Uterus (tissue), 4 donors: ENCODE measurements at places on chromosomes 3 and 15.
A peak's percentile ranks its signal among the peaks of the same experiment; 100 is the strongest.

- DNase-seq, result no peak
Observed at GRCh38 chr3:66885326-66886000, 112.6 kb upstream of the KBTBD8 start.

- DNase-seq, result peak; percentile 88
Observed at GRCh38 chr3:27368831-27369607, at the start of gene NEK10. Gene NEK10 (minus strand): TSS chr3:27369383. CDS start chr3:27352882, 16,501 bp downstream.

GRCh38 chr15:52749258-52749657, 40.9 kb downstream of the ONECUT1 start:
- no peak for DNase-seq

DNA sequence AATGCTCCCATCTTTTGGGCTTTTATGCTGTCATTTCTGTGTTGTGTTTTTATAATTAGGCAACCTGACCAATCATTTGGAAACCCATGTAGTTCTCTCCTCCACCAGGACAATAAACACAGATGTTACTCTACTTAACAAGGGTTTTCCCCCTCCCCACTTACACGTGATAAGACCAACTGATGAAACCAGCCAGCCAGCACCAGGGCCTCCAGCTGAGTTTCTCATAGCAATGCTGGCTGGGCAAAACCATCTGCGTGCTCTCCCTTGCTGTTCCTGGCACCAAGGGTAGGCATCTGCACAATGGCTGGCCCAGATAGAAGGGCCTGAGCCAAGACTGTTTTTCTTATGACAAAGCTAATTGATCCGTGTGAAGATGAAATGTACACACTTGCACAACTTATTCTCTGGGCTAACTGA, 310.4 kb downstream of the PLCL2 start:
- DNase-seq, result no peak

- no peak for DNase-seq
Observed at GRCh38 chr15:81724536-81724935, 321.3 kb downstream of the MEX3B start.

- DNase-seq, result no peak
Observed at GRCh38 chr3:153041181-153041580, 120.8 kb upstream of the RAP2B start.

- no peak for DNase-seq
Observed at GRCh38 chr15:34682674-34683073, 72.1 kb downstream of the GJD2 start.

DNA sequence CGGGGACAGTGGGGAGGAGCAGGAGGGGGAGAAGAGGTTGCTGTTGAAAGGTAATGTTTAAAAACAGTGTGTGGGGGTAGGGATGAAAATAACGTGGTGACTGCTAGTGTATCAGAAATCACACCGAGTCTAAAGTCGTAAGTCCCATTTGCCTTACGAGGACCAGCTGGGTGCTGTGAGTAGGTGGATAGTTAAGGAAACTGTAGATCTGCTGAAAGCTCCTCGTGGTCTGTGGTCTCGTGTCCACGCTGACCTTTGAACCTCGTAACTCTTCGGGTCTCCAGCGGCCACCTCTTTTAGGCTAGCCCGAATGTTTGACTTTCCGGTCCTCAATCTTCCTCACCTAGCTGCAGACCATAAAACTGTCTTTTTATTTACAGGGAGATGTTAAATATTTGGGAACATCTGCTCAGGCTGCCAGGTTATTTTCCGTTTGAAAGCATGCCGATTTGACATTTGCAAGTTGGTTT, 29.3 kb upstream of the ST3GAL6 start:
- DNase-seq, result no peak

GRCh38 chr3:14899993-14900618, 47.3 kb upstream of the NR2C2 start:
- no peak for DNase-seq

DNA sequence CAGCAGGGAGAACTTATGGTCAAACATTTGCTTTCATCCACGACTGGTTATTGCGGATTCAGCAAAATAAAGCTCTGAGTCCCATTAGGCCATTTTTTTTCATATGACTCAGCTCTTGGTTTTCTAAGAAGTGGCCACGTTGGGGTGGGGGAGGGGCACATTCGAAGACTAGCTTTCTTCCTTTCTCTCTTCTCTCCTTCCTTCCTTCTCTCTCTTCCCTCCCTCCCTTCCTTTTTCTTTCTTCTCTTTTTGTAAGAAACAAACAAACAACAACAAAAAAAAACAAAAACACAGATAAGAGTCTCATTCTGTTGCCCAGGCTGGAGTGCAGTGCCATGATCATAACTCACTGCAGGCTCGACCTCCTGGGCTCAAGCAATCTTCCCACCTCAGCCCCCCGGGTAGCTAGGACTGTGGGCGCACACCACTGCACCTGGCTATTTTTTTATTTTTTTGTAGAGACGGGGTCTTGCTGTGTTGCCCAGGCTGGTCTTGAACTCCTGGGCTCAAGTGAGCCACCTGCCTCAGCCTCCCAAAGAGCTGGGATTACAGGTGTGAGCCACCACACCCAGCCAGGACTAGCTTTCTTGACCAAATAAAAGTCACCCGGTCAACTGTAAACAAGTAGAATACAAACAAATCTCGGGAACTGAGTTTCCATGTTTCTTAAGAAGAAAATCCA, 41.6 kb downstream of the ABCC5 start:
- no peak for DNase-seq

DNA sequence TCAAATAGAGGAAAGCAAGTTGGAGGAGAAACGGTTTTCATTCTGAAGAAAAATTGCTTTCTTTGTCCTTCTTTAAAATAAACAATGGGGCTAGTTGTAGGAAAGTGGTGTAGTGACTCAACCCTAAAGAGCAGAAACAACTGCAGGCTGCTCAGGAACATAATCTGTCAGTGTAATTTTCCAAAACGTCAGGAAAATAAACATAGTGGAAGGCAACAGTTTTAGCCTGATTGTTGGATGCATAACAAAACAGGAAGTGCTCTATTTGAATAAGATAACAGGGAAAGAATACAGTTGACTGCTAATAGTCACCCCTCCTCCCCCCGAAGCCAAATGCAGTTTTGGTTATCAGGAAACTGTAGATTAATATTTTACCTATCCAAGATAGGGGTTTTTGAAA, 167.6 kb downstream of the ECT2 start:
- no peak for DNase-seq

GRCh38 chr3:147925272-147925671, 516.1 kb downstream of the ZIC1 start:
- DNase-seq, result no peak

DNA sequence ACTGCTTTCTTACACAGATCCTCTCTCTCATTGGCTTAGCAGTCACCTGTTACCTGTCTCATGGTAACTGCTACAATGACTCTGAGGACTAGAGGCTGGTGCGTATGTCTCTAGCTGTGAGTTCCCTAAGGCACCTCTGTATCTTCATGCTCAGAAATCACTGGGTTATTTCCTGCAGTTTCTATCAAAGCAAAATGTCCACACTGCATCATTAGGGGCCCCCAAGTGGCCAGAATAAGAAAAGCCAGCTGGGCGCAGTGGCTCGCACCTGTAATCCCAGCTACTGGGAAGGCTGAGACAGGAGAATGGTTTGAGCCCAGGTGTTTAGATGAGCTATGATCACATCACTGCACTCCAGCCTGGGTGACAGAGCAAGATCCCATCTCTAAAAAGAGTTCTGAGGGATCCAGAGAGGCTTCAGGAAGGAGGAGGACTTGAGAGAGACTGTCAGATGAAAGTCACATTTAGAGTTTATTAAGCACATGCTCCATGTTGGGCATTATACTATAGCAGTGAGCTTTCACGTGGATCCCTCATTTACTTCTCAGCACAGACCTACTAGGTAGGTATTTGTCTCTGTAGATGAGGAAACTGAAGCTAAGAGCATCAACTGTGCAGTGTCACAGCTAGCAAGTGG, 2.3 kb upstream of the VPS18 start:
- DNase-seq, result no peak

GRCh38 chr3:43855674-43856299, 165.0 kb downstream of the ABHD5 start:
- DNase-seq, result no peak

DNA sequence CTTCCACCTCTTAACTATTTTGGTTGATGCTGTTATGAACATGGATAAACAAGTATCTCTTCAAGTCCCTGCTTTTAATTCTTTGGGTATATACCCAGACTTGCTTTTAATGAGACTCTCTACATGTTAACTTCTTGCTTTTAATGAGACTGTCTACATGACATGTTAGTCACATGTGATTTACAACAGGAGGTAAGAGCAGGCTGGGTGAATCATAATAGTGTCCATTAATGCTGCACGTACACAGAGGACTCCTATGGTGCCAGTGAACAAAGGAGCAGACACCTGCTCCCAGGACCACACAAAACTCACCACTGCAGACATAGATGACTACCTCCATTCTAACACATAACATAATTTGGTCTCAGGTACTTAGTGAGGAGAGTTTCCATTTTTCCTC, 273.4 kb upstream of the NSMCE3 start:
- no peak for DNase-seq

DNA sequence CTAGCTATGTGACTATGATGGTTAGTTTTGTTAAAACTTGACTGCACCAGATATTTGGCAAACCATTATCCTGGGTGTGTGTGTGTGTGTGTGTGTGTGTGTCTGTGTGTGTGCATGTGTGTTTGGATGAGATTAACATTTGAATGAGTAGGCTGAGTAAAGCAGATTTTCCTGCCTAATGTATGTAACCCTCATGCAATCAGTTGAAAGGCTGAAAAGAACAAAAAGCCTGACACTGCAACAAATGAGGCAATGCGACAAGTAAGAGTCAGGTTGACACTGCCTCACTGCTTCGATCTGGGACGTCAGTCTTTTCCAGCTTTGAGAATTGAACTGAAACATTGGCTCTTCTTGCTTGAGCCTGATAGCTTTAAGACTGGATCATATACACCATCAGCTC, 643.0 kb downstream of the NAALADL2 start:
- DNase-seq, result no peak
